Activated naive CD4-positive, alpha-beta T cell treated with anti-CD3 and anti-CD28 coated beads for 36 hours (primary cell): ENCODE measurements at places on chromosomes 5 and 9.

- no peaks in the 10 kb centered on the region for H3K27me3 ChIP-seq
- no peaks in the 10 kb centered on the region for H3K4me1 ChIP-seq
- no peak overlapping the region for H3K27ac ChIP-seq
- H3K4me3 ChIP-seq: no peak overlapping the region
- H3K36me3 ChIP-seq: no peaks in the 10 kb centered on the region
Measured at GRCh38 chr5:27266184-27266583, 227.8 kb upstream of the CDH9 start.

DNA sequence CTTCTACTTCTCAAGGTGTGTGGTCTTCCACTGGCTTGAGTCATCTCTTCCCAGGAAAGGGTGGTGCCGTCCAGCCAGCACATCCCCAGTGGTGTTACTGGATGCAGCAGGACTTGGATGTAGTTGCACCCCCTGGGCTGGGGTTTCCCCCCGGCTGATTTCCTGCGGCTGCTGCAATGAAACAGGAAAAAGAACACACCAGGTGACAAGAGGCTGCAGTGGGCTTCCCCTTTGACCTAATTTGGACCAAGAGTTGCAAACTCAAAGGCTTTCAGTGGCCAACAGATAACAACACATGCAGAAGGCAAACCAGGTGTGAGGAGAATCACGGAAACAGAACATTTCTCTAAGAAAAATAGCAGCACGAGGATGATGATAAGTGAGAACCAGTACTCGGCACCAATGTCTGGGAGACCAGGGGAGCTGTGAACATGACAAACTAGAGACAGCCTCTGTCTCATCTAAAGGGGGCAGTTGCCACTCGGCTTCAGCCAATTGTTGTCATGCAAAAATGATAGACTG, 83.7 kb downstream of the PDE6A start:
- DNase-seq: peak; percentile 57
- no peaks in the 10 kb centered on the region for H3K27me3 ChIP-seq
- peaks cover 1% of the 10 kb centered on the region for H3K36me3 ChIP-seq
- H3K4me3 ChIP-seq: no peak overlapping the region

DNA sequence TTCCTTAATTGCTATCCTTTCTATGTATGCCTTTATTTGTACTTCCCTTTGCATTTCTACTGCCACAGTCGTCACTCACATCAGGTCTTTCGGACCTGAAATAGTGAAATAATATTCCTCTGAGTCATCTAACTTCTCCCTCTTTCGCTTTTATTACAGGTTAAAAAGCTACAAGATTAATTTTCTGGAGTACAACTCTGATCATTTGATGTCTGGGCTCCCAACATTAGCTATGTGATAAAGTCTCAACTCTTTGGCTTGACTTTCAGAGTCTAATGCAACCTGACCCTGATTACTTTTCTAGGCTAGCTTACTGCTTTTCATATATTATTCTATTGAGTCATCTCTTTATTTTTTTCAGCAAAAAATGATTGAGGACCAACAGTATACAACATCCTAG, 638.8 kb upstream of the WWC1 start:
- no peaks in the 10 kb centered on the region for H3K27me3 ChIP-seq
- DNase-seq: no peak
- no peak overlapping the region for H3K4me3 ChIP-seq
- no peak overlapping the region for H3K27ac ChIP-seq
- H3K4me1 ChIP-seq: no peaks in the 10 kb centered on the region

GRCh38 chr9:111282845-111283244, 47.2 kb downstream of the OR2K2 start:
- no peak overlapping the region for H3K4me3 ChIP-seq
- peaks cover 1% of the 10 kb centered on the region for H3K4me1 ChIP-seq
- H3K27ac ChIP-seq: no peak overlapping the region
- H3K27me3 ChIP-seq: peaks cover 11% of the 10 kb centered on the region
- no peak for DNase-seq

DNA sequence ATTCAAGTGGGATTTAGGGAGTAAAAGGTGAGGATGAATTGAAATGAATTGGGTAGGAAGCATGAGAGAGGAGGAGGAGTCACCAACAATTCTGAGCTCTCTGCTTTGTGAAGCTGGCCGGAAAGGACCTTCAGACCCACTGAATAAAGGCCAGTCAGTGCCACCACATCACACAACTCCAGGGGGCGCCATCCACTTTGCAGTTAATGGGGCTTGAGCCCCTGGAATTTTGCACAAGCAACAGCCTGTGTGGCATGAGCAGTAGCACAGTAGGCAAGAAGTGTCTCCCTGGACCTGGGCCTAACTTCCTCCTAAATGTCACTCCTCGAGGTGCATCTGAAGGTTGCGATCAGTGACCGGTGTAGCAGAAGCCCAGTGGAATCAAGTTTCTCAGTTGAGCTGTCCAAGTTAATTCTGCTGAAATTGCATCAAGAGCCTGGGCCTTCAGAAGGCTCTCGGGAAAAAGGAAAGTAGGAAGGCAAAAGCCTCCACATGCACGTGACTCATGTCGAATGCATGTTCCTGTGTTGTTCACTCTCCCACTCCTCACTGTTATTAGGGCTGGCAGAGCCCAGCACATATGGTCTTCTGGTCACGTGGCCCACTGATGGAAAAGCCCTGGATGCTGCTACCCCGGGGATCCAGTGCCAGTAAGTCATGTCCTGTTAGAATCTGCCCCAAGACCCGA, 27.8 kb upstream of the GLIS3 start:
- no peaks in the 10 kb centered on the region for H3K36me3 ChIP-seq
- H3K27me3 ChIP-seq: no peaks in the 10 kb centered on the region
- no peak overlapping the region for H3K4me3 ChIP-seq
- DNase-seq: no peak

- no peaks in the 10 kb centered on the region for H3K27me3 ChIP-seq
- no peaks in the 10 kb centered on the region for H3K36me3 ChIP-seq
- no peaks in the 10 kb centered on the region for H3K4me1 ChIP-seq
- DNase-seq: no peak
- H3K4me3 ChIP-seq: no peak overlapping the region
- no peak overlapping the region for H3K27ac ChIP-seq
Measured at GRCh38 chr5:92917044-92917443, 664.0 kb downstream of the NR2F1-AS1 start.

DNA sequence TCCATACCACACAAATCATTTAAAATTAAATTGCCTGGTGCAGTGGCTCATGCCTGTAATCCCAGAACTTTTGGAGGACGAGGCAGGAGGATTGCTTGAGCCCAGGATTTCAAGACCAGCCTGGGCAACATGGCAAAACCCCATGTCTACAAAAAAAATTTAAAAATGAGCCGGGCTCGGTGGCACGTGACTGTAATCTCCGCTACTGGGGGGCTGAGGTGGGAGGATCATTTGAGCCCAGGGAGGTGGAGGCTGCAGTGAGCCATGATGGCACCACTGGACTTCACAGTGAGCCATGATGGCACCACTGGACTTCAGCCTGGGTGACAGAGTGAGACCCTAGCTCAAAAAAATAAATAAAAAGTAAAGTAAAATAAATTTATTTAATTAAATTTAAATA, 40.9 kb downstream of the LYRM7 start:
- H3K36me3 ChIP-seq: no peaks in the 10 kb centered on the region
- H3K4me3 ChIP-seq: no peak overlapping the region
- peaks cover 59% of the 10 kb centered on the region for H3K4me1 ChIP-seq
- no peak overlapping the region for H3K27ac ChIP-seq
- no peaks in the 10 kb centered on the region for H3K27me3 ChIP-seq
- DNase-seq: no peak

- peaks cover 21% of the 10 kb centered on the region for H3K27me3 ChIP-seq
- DNase-seq: no peak
Measured at GRCh38 chr9:132408521-132408920, 1.5 kb upstream of the CFAP77 start.

DNA sequence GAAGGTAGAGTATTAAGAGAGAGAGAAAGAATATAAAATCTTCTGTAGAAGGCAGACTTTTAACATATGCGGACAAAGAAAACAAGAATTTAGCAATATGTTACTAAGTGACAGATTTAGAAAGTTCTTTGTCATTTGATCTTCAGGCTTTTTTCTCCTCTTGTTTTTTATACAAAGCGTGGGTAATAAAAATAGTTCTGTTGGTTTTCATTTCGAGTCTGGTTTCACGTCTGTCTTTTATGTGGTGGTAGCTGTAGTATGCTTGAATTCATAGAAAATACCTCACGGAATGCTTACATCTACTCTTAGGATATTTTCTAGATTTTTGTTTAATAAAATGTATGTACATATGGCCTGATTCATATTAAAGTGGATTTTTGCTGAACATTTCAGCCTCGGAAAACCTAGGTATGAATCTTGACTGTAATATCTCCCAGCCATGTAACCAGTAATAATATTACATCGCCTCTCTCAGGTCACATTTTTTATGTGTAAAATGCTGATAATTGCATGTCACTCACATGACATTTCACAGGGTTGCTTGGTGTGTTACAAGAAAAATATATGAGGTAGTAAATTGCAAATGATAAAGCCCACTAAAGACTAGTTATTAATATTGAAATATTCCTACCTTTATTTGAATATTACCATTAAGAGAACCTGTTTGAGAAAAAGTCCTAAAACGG, 72.5 kb upstream of the TAF11L2 start:
- no peak overlapping the region for H3K27ac ChIP-seq
- H3K4me1 ChIP-seq: no peaks in the 10 kb centered on the region
- DNase-seq: no peak
- no peaks in the 10 kb centered on the region for H3K36me3 ChIP-seq
- no peak overlapping the region for H3K4me3 ChIP-seq
- no peaks in the 10 kb centered on the region for H3K27me3 ChIP-seq

DNA sequence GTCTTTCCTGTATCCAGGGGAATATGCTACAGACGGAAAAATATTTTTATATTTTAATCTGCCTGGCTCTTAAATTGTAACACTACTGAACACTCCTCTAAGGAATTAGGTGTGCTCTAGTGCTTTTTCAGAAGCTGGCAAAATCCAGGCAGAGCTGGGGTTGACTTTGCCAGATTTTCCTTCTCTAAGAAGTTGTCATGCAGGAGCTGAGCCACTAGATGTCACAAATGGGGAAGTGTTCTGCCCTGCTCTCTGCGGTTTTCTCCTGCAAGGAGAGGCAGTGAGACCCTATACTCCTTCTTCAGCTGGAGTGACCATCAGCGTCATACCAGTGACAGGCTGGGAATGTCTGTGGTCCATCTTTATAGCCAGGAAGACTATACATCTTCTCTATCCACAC, 112.5 kb downstream of the HAPLN1 start:
- H3K27me3 ChIP-seq: peaks cover 6% of the 10 kb centered on the region
- H3K36me3 ChIP-seq: no peaks in the 10 kb centered on the region
- DNase-seq: peak; percentile 4
- H3K4me3 ChIP-seq: no peak overlapping the region

DNA sequence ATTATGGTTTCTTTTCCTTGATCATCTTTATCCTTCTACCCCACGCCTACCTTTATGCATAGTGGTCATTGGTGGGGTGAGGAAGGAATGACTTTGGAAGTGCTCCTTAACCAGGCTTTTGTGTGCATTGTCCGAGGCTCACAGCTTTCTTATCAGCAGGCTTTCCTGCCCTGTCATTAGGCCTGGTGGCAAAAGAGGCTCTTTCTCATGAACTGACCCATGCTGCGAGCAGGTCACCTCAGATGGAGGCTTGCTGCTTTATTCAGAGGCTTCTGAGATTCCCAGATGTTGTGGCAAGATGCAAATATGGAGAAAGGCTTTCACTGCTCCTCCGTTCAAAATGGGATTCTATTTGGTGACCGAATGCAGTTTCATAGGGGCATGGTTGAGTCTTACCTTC, 57.4 kb upstream of the DMRTA1 start:
- H3K4me1 ChIP-seq: no peaks in the 10 kb centered on the region
- H3K4me3 ChIP-seq: no peak overlapping the region
- no peak overlapping the region for H3K27ac ChIP-seq
- no peaks in the 10 kb centered on the region for H3K27me3 ChIP-seq
- H3K36me3 ChIP-seq: no peaks in the 10 kb centered on the region

DNA sequence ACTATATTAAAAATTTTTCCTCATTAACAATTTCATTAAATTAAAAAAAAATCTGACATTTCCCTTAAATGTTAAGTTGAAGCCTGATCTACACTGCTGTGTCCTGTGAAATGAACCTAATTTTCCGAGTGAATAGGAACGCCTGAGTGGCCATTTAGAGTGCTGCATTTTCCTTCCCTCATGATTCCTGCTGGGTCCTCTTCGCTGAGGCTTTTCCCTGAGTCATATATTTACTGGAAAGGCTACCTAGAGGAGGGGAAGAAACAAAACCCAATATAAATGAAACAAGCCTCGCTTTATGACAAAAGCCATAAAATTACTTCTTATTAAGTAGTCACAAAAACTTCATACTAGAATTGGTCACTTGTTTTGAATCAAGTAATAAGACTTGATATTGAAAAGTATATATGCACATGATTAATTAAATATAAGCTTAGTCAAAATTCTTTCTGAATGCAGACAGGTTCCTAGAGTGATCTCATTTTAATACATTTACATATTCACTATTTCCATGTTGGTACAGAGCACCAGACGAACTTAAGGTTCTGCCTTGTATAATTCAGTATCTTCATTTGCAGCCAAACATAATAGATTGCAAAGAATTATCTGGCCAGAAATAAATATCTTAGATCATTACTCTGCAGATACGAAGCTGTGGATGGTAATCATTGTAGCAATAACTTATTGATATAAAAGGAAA, 6.3 kb upstream of the ISCA1 start:
- no peak for DNase-seq
- no peaks in the 10 kb centered on the region for H3K4me1 ChIP-seq
- H3K27ac ChIP-seq: no peak overlapping the region

- no peak overlapping the region for H3K4me3 ChIP-seq
- H3K27me3 ChIP-seq: peaks cover 23% of the 10 kb centered on the region
- peak; percentile 44 for DNase-seq
- peaks cover 2% of the 10 kb centered on the region for H3K4me1 ChIP-seq
- H3K27ac ChIP-seq: no peak overlapping the region
Measured at GRCh38 chr5:38404667-38405276, 146.4 kb downstream of the EGFLAM start.

DNA sequence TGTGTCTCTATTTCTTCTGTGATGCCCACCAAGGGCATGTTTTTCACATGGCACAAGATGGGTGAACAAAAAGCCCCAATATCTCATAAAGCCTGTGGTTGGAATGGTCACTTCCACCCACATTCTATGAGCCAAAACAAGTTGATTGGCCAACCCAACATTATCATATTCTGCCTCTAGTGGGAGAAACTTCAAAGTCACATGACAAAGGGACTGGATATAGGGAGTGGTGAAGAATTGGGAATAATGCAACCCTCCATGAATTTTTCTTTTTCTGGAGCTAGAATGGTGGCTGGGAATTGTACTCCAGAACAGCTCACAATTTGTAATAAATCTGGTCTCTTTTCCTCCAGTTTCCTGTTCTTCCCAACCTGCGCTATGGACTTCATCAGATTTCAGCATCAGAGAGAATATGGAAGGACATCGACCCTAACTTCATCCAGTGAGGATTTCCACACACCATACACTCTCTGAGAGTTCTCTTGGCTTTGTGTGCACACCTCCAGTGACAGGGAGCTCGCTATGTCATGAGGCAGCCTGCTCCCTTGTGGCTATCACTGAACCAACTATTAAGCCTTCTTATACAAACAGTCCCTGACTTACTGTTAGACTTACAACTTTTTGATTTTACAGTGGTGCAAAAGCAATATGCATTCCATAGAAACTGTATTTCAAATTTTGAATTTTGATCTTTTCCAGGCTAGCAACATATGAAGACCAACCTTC, 12.0 kb upstream of the B4GALT1 start:
- DNase-seq: peak; percentile 25
- no peaks in the 10 kb centered on the region for H3K4me1 ChIP-seq
- H3K36me3 ChIP-seq: no peaks in the 10 kb centered on the region
- no peak overlapping the region for H3K27ac ChIP-seq
- no peaks in the 10 kb centered on the region for H3K27me3 ChIP-seq

- H3K36me3 ChIP-seq: no peaks in the 10 kb centered on the region
- H3K4me1 ChIP-seq: peaks cover 3% of the 10 kb centered on the region
- no peak for DNase-seq
- no peak within 1 kb of the TSS for H3K27ac ChIP-seq
Measured at GRCh38 chr9:131008909-131009618, at the start of gene LAMC3. TSS of gene LAMC3 (plus strand) at chr9:131009174. CDS start at chr9:131009215, 41 bp downstream.
